Activated CD4-positive, alpha-beta T cell treated with anti-CD3 and anti-CD28 coated beads, Interleukin-2, amount 50 U/mL, for 4 hours (primary cell): ENCODE measurements at places on chromosomes 5 and 9.

DNA sequence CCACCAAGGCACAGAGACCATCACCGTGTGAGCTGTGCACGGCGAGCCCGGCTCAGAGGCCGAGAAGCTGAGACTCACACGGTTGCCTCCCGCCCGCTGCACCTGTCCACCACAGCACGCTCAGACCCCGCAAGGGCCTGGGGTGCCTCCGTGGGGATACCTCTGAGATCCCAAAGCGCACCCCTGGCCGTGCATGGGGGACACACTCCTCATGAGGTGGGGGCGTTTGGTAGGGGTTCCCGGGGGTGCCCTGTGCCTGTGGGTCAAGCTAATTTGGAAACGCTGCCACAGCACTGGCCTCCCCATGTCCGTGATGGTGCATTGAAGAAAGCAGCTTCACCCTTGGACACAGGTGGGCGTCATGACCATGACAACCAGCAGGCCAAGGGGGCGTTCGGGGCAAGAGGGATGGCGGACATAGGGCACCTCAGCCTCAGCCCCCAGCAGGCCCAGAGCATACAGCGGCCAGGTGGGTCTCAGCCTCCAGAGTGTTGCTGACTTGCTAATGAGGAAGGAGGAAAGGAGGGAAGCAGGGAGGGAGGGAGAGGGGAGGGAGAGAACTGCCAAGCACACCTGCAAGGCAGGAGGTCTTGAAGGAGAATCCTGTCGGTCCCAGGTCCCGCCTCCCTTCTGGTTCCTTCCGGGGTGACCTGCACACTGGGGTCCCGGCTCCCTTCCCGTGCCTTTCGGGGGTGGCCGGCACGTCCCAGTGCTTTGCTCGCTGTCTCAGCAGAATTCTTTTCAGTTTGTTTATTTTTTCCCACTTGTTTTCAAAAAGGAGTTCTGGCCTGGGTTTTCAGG, 34.7 kb downstream of the GLT6D1 start:
- DNase-seq, result no peak

DNA sequence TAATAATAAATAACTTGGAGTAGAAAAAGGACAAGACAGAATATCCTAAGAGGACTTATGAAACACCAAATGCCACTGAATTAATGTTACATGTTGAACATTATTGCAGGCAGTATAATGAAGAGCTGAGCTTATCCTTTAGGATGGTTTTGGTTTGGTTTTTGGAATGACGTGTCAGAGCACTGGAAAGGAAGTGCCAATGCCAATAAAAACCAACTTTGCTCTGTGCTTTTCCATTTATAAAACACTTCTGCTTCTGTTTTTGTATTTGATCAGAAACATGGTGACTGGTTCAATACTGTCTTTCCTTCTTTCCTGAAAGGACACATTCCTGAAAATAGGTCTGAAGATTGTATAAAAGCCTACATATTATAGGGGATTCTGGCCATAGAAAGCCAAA, 4.2 kb downstream of the MEGF10 start:
- no peak for DNase-seq

DNA sequence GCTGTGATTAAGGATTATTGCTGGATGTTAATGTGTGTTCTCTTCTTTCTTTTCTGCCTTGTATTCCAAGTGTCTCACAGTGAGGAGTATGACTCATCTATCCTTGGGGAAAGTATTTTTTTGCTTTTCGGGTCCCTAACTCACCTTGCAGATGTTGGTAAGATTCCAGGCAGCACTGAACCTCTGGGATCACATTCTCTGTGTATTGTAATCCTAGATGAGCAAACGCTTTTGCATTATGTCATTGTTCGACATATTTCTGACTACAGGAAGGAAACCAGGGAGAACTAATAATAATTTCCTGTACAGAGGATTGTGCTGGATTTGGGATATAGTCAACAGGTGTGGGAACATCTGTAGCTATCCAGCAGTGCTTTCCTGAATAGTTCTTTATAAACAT, 246.1 kb upstream of the TUT7 start:
- no peak for DNase-seq

- no peak for DNase-seq
Measured at GRCh38 chr9:116269250-116269649, 115.7 kb downstream of the PAPPA start.

DNA sequence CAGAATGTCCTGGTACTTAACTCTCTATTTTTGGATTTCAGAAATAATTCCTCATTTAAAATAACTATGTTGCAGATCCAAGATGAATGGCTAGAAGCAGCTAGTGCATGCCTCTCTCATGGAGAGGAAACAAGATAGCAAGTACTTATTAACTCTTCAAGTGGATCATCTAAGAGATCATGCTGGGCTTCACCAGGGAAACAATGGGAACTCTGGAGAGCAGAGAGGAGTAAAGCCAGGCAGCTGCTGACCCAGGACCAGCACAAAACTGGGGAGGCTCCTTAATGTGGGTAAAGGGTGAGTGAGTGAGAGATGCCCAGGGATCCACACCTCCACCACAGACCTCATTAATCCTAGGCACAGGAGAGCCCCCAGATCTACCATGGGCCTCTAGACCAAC, 897.8 kb upstream of the ACO1 start:
- DNase-seq, result no peak

DNA sequence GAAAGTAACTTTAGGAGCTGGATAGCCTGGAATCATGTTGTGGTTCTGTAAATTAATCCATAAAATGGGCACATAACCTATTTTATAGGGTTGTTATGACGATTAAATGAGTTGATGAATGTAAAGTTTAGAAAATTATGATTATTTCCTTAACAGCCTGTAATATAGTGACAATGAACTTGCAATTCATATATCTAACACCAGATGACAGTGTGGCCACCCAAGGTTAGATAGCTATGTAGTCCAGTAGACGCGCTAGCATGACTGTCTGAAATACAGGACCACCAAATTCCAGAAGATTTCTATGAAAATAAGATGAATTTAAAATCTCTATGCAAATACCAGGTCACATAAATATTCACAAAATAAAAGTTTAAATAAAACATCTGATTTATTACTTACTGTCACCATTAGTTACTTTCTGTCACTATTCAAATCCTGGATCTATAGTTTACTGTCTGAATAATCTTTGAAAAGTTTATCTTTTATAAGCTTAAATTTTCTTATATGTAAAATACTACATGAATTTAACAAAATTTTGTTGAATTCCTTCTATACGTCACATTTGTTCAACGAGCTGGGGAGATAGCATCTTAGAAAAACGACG, 26.1 kb upstream of the MACIR start:
- no peak for DNase-seq
